ENCODE measurements at places on chromosomes 16 and 17.

DNA sequence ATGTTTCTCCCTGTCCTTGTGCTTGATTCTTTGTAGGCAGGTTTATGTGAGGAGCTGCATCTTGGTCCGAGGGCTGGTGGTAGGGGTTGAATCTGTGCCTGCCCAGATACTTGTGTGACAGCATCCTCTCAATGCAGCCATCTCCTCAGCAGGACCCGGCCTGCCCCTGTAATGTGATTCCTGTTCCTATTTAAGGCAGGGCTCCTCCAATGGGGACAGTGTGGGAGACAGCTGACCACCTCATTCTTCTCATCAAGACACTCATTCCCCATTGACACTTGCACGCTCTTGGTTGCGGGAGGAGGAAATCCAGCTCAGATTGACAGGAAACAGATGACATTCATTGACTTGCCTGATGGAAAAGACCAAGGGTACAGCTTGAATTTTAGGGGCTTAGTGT is 384.5 kb downstream of the CPPED1 start:
- no peak for DNase-seq

DNA sequence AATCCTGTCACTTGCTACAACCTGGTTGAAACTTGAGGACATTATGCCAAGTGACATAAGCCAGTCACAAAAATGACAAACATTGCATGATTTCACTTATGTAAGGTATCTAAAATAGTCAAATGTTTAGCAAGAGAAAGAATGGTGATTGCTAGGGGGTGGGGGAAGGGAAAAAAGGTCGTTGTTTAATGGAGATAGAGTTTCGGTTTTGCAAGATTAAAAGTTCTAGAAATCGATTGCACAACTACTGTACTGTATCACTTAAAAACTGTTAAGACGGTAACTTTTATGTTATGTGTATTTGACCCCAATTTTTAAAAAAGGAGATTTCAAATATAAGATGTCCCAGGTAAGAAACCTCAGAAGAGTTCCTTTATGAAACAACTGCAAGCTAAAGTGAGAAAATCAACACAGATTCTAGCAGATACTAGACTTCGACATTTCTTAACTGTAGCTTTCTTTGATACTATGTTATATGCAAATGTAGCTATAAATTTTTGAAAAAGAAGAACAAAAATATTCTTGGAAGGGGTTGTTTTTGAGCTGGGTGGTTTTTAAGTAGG is 5.9 kb downstream of the MEOX1 start:
- no peak for DNase-seq

GRCh38 chr17:29650396-29650795 is 27.7 kb upstream of the CORO6 start:
- DNase-seq = no peak

GRCh38 chr17:8836821-8837562 is 30.5 kb downstream of the PIK3R6 start:
- no peak for DNase-seq

DNA sequence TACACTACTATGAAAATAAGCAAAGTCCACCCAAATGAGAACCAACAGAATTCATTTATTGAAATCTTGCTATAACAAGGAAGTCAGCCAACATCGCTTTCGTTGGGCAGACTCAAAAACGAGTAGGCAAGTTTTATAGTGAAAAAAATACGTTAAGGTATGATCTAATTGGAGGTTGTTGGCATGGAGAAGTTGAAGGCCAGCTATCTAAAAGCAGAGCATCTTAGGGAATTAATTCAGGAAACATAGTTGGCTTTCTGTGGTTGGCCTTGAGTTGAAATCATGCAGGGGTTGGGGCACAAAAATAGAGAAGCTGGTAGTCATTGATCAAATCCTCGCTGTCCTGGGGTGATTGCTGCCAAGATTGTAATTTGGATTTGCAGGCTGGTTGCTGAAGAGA is 118.3 kb downstream of the PPM1E start:
- no peak for DNase-seq

GRCh38 chr17:1716912-1717695 is 6.9 kb upstream of the TLCD2 start:
- DNase-seq = peak; percentile 60

GRCh38 chr16:78002915-78003538 is 19.3 kb upstream of the CLEC3A start:
- peak; percentile 6 for DNase-seq

Data from stimulated activated CD4-positive, alpha-beta T cell treated with anti-CD3 and anti-CD28 coated beads, Interleukin-1b, Interleukin-23, amount 100 ng/mL, for 1 hour (primary cell).